Gastrocnemius medialis (tissue), 4 donors: ENCODE measurements at places on chromosomes 1 and 21. TPM values are rescaled to one million over a fixed set of nuclear protein-coding genes. Genes with fewer than 3 reads are reported as not detected.

- H3K27me3 ChIP-seq: no peaks in the 10 kb centered on the region
- no peaks in the 10 kb centered on the region for H3K4me1 ChIP-seq
- DNase-seq: no peak
- H3K4me3 ChIP-seq: no peak overlapping the region
Observed at GRCh38 chr1:175679981-175680652, 63.3 kb downstream of the TNR start.

GRCh38 chr21:38787461-38788274 is 18.1 kb upstream of the ETS2 start:
- H3K4me3 ChIP-seq: no peak overlapping the region
- no peaks in the 10 kb centered on the region for H3K36me3 ChIP-seq
- no peaks in the 10 kb centered on the region for H3K27me3 ChIP-seq
- H3K4me1 ChIP-seq: no peaks in the 10 kb centered on the region
- no peak for DNase-seq
- no peak overlapping the region for H3K27ac ChIP-seq

DNA sequence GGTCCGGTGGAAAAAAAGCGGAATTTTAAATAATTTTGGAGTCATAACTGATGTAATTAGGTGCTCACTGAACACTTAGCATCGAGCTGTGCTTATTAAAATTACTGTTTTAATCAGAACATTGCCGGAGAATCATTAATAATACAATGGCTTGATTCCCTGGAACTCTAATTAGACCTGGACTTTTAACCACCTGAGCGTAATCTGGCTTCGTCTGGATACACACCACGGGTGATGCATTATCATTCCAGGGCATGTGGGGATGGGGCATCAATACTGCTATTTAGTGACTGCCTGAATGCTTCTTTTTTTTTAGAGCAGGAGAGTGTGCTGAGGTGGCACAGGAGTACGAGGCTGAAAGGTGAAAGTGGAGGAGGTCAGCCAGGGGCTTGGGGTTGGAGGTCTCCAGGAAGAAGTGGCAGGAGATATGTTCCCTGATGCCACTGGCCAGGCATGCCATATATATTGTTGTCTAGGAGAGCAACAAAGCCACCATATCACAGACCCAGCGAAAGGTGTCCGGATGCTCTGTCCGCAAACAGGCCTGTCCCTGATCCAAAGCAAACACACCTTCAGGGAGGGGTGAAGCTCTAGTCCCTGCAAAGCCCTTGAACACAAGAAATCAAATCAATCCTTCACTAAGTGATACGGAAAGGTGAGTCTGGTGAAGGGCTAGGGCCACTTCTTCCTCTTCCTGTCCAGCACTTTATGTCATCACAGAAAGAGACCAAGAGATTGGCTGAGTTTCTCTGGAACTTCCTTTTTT is 125.2 kb downstream of the PLXNA2 start:
- no peaks in the 10 kb centered on the region for H3K36me3 ChIP-seq
- H3K4me3 ChIP-seq: no peak overlapping the region

DNA sequence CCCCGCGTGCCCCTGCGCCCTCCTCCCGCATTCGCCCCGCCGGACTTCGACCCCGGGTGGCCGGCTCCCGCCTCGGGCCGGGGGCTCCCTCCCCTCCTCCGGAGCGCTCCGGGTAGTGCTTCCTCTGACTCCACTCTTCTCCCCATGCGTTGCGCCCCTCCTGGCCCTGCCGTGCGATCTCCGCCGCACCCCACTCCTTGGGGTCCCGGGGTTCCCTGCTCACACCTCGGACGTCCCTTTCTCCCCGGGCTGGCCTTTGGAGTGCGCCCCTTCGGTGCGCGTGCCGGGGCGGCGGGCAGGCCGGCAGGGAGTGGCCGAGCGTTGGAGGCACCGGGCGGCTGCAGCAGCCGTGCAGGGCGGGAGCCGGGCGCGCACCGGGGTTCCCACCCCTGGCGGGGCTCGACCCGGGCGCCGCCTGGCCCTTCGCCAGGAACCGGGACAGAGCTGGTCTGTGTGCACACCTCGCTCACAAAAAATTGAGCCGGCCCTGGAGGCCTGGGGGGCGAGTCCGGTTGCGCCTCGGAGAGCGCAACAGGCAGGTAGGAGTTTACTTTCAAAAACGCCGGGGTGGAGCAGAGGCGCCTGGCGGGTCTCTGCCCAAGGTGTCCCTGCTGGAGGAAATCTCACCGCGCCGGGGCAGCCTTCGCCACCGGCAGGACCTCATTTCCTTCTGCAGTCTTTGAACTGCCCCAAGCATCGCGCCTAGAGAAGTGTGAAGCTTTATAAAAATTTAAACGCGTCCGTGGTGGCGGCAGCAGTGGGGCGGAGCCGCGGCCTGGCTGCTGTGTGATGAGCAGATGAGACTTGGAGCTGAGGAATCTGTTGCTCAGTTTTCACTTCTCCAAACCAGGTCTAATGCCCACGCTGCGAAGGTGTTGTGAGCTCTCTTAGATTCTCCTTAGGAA is 650 bp downstream of the VANGL1 start:
- H3K4me1 ChIP-seq: peaks cover 5% of the 10 kb centered on the region
- no peaks in the 10 kb centered on the region for H3K27me3 ChIP-seq
- DNase-seq: no peak
- no peaks in the 10 kb centered on the region for H3K36me3 ChIP-seq
- no peak overlapping the region for H3K27ac ChIP-seq

DNA sequence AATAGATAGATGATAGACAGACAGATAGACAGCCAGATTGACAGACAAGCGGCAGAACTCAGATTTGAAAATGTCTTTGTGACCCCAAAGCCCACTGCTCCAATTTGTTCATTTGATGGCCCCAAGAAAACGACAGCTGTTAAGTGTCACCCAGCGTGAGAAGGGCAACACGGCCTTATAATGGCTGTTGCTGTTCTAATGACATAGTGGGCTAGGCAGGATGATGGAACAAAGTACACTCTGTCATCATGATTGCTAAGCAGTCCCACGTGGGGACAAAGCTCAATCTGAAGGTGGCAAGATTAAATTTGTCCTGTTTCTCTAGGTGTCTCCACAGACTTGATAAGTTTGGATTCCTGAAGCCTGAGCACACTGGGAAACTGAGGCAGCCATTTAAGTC is 112.9 kb downstream of the DAB1 start:
- H3K27ac ChIP-seq: no peak overlapping the region
- H3K4me3 ChIP-seq: no peak overlapping the region

DNA sequence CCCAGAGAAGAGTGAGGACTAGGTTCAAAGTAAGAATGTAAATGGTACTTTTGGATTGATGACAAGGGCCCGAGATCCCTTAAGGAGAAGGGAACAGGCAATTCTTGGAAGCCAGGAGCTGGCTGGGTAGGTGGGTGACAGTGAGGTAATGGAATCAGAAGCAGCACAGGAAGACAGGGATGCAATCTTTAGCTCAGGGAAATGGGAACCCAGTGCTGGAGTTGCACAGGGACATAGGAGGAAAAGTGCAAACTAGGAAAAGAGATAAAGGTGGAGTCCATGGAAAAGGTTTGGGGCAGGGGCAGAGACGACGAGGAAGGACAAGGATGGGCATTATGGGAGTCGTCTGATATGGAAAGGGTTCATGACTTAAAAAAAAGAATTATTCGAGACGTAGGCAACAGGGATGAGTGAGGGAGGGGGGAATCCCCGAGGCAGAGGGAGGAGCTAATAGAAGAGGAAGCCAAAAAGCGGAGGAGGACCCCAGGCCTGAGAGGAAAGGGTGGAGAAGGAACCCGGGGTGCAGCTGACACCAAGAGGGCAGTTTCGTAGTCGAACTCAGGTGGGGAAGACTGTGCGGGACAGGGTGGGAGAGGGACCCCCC is 495 bp downstream of the PI4KB start:
- peak overlapping the region; percentile 95 for H3K27ac ChIP-seq
- no peaks in the 10 kb centered on the region for H3K27me3 ChIP-seq
- H3K36me3 ChIP-seq: no peaks in the 10 kb centered on the region
- H3K4me3 ChIP-seq: peak overlapping the region; percentile 97
- H3K4me1 ChIP-seq: peaks cover 46% of the 10 kb centered on the region
- DNase-seq: peak; percentile 49

GRCh38 chr1:215888159-215888558 is 321.1 kb downstream of the KCTD3 start:
- no peaks in the 10 kb centered on the region for H3K4me1 ChIP-seq
- H3K27ac ChIP-seq: no peak overlapping the region
- no peak for DNase-seq
- H3K36me3 ChIP-seq: no peaks in the 10 kb centered on the region
- no peaks in the 10 kb centered on the region for H3K27me3 ChIP-seq

DNA sequence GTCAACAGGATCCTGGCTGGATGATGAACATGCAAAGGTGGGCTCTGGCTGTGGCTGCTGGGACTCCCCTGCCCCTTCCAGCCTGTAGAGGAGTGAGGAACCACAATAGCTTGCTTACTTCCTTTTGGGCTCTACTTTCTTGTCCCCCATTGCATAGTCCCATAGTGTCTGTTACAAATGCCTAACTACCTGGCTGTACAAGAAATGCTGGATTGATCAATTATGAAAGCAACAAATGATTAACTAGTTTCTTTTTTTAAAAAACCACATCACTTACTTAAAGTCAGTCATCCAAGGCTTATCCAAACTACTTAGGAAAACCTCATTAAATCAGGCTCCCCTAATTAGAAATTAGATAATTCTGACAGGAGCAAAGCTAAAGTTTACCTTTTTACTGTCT is 514.1 kb upstream of the PKN2 start:
- no peaks in the 10 kb centered on the region for H3K27me3 ChIP-seq
- no peak overlapping the region for H3K4me3 ChIP-seq
- no peaks in the 10 kb centered on the region for H3K4me1 ChIP-seq
- no peak for DNase-seq

DNA sequence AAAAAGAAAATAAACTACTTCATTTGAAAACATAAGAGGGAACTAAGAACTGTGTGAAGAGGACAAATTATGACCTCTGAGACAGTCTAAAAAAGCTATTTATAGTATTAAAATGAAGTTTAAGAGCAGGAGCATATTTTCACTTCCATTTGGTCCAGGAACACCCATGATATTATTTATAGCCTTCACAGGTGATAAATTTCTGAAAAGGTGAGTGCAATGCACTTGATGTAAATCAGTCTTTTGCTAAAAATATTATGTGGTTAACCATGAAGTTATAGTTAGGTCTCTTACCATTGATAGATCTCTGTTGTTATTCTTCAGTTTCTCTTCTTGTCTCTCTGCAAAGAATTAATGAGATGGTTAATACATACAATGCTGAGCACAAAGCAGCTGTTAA is 14.7 kb downstream of the TMCO1 start:
- H3K27ac ChIP-seq: no peak overlapping the region
- no peak for DNase-seq
- peaks cover 5% of the 10 kb centered on the region for H3K4me1 ChIP-seq
- H3K27me3 ChIP-seq: no peaks in the 10 kb centered on the region
- H3K4me3 ChIP-seq: no peak overlapping the region

DNA sequence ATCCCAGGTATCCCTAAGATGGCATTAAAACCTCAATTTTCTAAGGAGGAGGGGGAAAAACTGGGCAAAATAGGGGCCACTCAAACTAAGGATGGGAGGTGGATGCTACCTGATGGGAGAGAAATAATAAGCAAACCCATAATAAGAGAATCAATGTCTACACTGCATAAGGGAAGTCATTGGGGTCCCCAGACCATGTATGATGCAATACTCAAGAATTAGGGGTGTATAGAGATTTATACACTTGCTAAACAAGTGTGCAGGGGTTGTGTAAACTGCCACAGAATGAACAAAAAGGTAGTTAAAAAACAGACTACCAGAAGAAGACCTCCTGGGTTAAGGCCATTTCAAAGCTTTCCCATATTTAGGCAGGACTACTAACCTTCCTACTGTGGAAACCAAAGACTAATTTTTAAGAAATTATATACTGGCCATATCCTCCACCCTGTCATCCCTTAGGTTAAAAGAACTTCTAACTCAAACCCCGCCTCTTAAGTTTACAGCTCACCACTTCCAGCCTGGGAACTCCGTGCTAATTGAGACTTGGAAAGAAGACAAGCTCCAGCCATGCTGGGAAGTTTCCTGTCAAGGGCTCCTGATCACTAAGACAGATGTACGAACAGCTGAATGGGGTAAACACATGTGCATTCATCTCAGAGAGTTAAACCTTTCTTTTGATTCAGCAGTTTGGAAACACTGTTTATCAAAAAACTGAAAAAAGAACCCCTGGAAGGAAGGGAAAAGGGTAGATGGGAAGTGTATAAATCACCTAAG is 64.4 kb upstream of the TLR5 start:
- no peak overlapping the region for H3K27ac ChIP-seq
- no peak for DNase-seq
- H3K36me3 ChIP-seq: no peaks in the 10 kb centered on the region
- peaks cover 11% of the 10 kb centered on the region for H3K4me1 ChIP-seq
- H3K4me3 ChIP-seq: no peak overlapping the region

DNA sequence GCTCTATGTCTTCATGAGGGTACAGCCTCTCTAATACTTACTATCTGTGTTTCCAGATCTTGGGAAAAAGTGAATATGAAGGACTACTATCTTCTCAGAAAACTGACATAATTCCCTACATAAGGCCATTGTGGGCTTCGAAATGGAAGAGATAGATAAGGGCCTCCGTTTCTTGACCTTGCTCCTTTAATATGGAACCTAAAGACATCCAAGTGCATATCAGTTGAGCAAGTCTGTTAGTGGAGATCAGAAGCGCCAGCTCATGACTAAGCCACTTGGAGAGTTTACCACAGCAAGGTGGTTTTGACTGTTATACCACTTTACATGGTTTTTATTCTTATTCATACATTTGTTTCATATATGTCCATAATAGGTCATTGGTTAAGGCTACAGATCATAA is 35.3 kb upstream of the FCER1A start:
- no peak overlapping the region for H3K4me3 ChIP-seq
- DNase-seq: no peak
- no peak overlapping the region for H3K27ac ChIP-seq

GRCh38 chr1:10823000-10823401 is 26.6 kb upstream of the CASZ1 start:
- DNase-seq: no peak
- no peak overlapping the region for H3K27ac ChIP-seq
- H3K36me3 ChIP-seq: no peaks in the 10 kb centered on the region
- H3K27me3 ChIP-seq: no peaks in the 10 kb centered on the region

GRCh38 chr1:4517186-4517954 is 137.0 kb upstream of the AJAP1 start:
- H3K4me3 ChIP-seq: no peak overlapping the region
- no peak overlapping the region for H3K27ac ChIP-seq
- no peak for DNase-seq
- no peaks in the 10 kb centered on the region for H3K36me3 ChIP-seq
- H3K4me1 ChIP-seq: no peaks in the 10 kb centered on the region

DNA sequence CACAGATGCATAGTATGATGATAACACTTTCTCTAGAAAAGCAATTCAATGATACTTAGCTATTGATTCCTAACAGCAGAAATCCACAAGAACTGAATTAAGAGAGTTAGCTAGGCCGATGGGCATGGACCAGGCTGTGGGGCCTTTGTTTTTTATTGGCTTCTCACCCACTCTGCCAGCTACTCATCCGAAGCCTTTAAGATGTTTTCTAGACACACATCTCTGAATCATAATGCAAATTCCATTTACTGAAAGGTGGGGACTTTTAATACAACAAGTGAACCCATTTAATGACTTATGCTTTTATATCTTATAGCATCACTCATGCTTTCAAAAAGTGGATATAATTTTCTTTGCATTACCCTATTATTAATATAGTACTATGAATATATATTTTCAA is 170.2 kb downstream of the RUNX1 start:
- peaks cover 34% of the 10 kb centered on the region for H3K36me3 ChIP-seq
- H3K4me3 ChIP-seq: no peak overlapping the region
- no peak overlapping the region for H3K27ac ChIP-seq

Gene SH2D2A
- not detected for total RNA-seq

Gene KCNN3
- 30.0 TPM for total RNA-seq

Gene MFAP2
- 1.8 TPM for total RNA-seq

Gene EPB41
- 19.5 TPM for total RNA-seq

Gene ADAM15
- 36.4 TPM for total RNA-seq

Gene RAB7B
- total RNA-seq: 0.15 TPM

Gene TTC4
- 26.7 TPM for total RNA-seq
